Jurkat, Clone E6-1 (cell line): ENCODE measurements at places on chromosomes 5 and 9.
A peak's percentile ranks its signal among the peaks of the same experiment; 100 is the strongest.

GRCh38 chr9:128987805-128988204, 40.3 kb downstream of the NUP188 start:
- no peak for DNase-seq

DNA sequence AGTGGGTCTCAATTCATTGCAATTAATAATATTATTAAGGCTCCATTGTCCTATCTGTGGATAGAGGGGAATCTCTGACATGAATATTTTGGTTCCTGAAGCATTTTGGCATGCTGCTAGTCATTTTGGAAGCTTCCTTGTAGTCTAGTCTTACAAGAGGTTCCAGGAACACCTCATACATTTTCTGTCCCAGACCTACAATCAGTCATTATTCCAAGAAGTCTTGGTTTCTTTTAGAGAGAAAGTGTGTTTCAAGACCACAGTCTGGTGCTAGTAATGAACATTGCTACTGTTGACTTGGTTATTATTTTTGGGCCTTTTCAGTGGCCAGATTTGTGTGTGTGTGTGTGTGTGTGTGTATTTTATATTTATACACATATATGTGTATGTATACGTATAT, 98.9 kb downstream of the ERCC6L2 start:
- DNase-seq, result no peak

GRCh38 chr9:115525111-115526058, 407.4 kb upstream of the TNC start:
- no peak for DNase-seq

DNA sequence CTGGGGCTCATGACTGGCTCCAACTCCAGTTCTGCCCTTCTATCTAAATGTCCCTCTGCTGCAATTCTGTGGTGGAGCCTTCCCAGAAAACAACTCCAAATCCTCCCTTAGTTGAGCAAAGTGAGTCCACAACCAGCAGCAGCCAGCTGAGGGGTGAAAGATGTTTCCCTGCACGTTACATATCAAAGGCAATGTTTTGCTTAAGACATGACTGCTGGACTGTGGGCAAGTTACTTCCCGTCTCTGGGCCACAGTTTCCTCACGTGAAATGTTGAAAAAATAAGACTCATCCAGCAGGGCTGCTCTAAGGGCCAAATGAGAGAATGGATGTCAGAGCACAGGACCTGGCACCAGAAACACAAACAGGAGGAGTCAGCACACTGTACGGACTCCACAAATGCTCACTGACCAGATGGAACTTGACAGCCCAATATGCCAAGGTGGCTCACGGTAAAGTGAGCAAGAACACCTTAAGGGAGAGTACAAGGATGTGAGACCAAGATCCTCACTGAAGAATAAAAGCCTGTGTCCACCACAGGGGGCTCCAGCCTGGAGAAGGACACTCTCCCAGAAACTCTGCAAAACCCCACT, 138.4 kb upstream of the ABCA1 start:
- DNase-seq, result no peak

GRCh38 chr5:109676920-109677319, 12.8 kb upstream of the MAN2A1 start:
- no peak for DNase-seq

GRCh38 chr5:33494466-33494865, 53.7 kb downstream of the TARS1 start:
- no peak for DNase-seq

DNA sequence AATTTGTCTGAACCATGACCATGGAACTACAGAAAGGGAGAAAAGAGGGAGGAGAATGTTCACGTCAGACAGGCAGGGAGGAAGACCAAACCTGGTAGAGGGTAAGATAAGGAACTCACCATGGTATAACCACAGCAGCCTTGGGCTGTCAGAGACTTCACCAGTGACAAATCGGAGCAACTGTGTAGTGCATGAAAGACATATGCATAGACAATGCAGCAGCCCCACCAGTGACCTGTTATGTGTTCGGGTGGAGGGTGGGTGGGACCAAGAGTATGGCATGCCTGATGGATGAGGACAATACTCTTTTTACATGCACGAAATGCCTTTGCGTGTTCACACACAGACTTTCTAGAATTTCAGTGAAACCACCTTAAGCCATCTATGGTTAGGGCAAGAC, 221.8 kb upstream of the RASEF start:
- DNase-seq, result peak; percentile 3

GRCh38 chr5:136809382-136809781, 444.0 kb upstream of the TRPC7 start:
- DNase-seq, result no peak

DNA sequence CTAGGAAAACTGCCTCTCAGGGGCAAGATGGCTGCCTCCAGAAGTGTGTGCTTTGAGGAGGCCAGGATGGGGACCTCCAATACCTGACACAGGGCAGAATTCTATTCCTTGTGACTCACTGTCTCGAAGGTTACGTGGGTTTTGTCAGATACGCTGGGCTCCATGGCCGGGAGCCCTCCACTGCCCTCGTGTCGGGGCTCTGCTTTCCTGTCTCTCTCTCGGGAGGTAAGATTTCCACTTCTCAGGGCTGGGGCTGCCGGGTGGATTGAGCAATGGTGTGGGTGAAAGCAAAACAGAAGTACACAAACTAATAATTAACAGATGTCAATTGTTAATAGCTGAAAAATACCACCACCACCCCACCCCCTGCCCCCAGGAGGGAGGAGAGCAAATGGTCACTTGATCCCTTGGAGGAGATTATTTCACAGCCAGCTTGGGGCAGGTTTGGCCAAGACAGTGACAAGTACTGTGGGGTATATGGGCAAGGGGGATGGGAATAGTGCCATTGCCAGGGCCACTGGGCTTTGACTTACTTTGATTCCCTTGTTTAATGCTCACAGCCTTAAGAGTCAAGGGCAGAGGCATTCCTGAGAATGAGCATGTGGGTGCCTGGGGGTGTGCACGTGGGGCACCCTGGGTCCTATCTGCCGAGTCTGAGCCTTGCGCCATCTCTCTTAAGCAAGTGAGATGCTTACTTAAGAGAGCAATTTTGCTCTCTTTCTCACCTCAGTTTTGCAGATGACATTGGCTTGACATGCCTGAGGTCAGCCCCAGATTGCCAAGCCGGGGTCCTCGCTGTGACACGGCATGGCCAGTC, 28.8 kb upstream of the DAB2IP start:
- DNase-seq, result no peak

- DNase-seq, result no peak
Observed at GRCh38 chr9:114905170-114905940, 25.0 kb downstream of the TNFSF8 start.

DNA sequence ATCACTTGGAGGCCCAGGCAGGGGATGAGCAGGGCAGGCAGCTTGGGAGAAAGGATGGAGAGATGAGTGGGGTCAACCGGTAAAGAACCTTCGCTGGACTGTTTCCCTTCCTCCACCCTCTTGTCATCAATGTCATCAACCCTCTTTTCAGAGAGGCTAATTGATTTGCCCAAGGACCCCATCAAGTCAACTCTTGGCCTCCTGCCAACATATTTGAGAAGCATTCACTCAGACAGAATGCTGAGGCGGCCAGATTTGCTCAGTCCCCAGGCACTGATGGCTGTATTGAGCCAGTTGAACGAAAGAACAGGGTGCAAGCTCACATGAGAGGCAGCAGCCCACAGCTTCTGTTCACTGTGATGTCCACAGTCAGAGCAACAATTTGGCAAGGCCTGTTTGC, 193.5 kb downstream of the RFK start:
- DNase-seq, result no peak

DNA sequence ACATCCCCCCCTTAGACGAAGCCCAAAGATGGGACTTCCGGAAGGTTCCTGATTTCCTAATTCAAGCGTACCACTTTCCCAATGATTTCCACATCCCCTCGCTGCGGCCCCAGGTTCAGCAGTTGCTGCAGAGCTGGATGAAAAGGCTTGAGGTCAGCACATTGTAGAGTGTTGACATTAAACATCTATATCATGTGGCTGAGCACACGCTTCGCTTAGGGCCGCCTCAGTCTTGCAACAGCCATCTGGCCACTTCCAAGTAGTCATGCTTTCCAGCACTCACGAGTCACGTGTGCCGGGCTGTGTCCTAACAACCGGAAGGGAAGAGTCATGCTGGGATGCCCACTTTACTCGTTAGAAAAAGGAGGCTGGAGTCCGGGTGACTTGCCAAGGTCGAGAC, 340.6 kb upstream of the IRX4 start:
- no peak for DNase-seq

GRCh38 chr5:173310218-173310769, 17.9 kb downstream of the STC2 start:
- no peak for DNase-seq

GRCh38 chr5:90131383-90132133, 278.0 kb downstream of the CETN3 start:
- no peak for DNase-seq
